ENCODE measurements at places on chromosomes 4 and X. TPM values are rescaled to one million over a fixed set of nuclear protein-coding genes. Genes with fewer than 3 reads are reported as not detected.

The OPRPN gene
- total RNA-seq: not detected

The OTUD6A gene
- total RNA-seq: not detected

The ABCG2 gene
- total RNA-seq: 24.7 TPM

The MGAT4D gene
- total RNA-seq: under 0.01 TPM

The MAGEA2 gene
- total RNA-seq: not detected

The CLOCK gene
- total RNA-seq: 37.1 TPM

The ARX gene
- 10.4 TPM for total RNA-seq

The ATXN3L gene
- total RNA-seq: not detected

The MYL5 gene
- total RNA-seq: 11.8 TPM

The TEX13C gene
- not detected for total RNA-seq

The COL25A1 gene
- total RNA-seq: 62.1 TPM

The RGN gene
- total RNA-seq: 5.8 TPM

The IL2RG gene
- not detected for total RNA-seq

The PNMA3 gene
- 25.1 TPM for total RNA-seq

The HAUS7 gene
- 6.5 TPM for total RNA-seq

The MAGIX gene
- total RNA-seq: 2.8 TPM

The SYTL5 gene
- 10.1 TPM for total RNA-seq
